Activated CD8-positive, alpha-beta T cell treated with anti-CD3 and anti-CD28 coated beads, Interleukin-2, amount 10 ng/mL, durations not matched to agents 7 days and 5 days (primary cell): ENCODE measurements at places on chromosomes 7 and 10.

DNA sequence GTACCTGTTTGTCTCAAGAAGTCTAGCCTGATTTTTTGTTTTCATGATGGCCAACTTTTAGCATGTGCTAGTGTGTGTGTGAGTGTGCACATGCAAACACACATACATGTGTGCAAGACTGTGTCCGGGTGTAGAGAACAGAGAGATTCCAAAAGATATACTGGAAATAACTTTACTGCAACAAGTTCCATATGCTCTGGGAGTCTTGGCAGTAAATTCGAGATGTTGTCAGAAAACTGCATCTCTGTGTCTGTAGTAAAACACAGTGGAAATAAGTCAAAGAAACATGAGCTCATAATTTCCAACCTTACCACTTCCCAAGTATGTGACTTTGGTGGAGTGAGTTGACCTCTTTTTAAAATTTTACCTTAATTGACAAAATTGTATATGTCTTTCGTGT, 950.8 kb upstream of the C7orf33 start:
- no peak overlapping the region for H3K27ac ChIP-seq
- no peaks in the 10 kb centered on the region for H3K27me3 ChIP-seq
- DNase-seq: no peak
- H3K4me1 ChIP-seq: no peaks in the 10 kb centered on the region

GRCh38 chr7:138864667-138865066, 66.7 kb upstream of the ATP6V0A4 start:
- H3K4me1 ChIP-seq: peaks cover 10% of the 10 kb centered on the region
- H3K36me3 ChIP-seq: no peaks in the 10 kb centered on the region
- DNase-seq: no peak

- no peak for DNase-seq
- H3K4me1 ChIP-seq: no peaks in the 10 kb centered on the region
- H3K27me3 ChIP-seq: peaks cover 13% of the 10 kb centered on the region
- no peak overlapping the region for H3K27ac ChIP-seq
- no peaks in the 10 kb centered on the region for H3K36me3 ChIP-seq
Measured at GRCh38 chr10:91591797-91592174, 41.1 kb downstream of the PPP1R3C start.

DNA sequence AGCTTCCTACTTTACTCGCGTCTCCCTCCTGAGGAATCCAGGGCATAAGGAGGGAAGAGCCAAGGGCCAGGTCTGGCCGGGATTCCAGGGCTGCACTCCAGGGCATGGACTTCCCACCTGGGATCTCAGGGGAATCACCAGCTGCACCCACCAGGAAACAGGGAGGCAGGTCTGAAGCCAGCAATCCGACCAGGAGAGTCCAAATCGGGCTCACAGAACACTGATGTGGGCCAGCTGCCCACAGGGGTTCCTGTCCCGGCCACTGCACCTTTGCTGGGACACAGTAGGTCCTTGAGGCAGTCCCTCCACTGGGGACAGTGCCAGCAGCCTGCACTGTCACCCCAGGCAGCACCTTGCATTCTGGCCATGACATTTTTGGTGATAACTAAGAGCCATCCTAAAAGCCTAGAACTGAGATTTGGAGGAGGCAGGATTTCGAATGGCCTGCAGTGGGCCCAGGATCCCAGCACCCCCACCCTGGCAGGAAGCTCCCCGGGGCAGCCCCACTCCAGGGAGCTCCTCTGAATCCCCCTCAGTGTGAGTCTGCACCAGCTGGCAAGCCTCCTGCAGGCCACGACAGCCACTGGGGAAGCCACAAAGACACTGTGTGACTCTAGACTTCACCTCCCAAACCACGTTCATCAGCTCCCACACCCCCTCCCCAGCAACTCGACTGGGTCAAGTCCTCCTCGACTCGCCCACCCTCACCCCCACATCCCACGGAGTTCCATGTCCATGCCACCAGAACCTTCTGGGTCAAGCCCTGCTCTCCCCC, 71.5 kb upstream of the PPP2R2D start:
- H3K4me3 ChIP-seq: no peak overlapping the region
- H3K27me3 ChIP-seq: no peaks in the 10 kb centered on the region
- no peaks in the 10 kb centered on the region for H3K36me3 ChIP-seq
- no peak overlapping the region for H3K27ac ChIP-seq

- no peaks in the 10 kb centered on the region for H3K4me1 ChIP-seq
- no peaks in the 10 kb centered on the region for H3K27me3 ChIP-seq
- DNase-seq: no peak
- H3K36me3 ChIP-seq: no peaks in the 10 kb centered on the region
Measured at GRCh38 chr10:57420881-57421280, 846.8 kb downstream of the IPMK start.

GRCh38 chr7:64744680-64745079, 49.5 kb upstream of the ZNF138 start:
- H3K27ac ChIP-seq: no peak overlapping the region
- DNase-seq: no peak
- no peaks in the 10 kb centered on the region for H3K4me1 ChIP-seq
- no peaks in the 10 kb centered on the region for H3K36me3 ChIP-seq
- no peak overlapping the region for H3K4me3 ChIP-seq

- H3K27ac ChIP-seq: peak overlapping the region; percentile 63
- H3K4me3 ChIP-seq: no peak overlapping the region
- no peak for DNase-seq
- H3K36me3 ChIP-seq: peaks cover 3% of the 10 kb centered on the region
Measured at GRCh38 chr10:71715860-71716259, 3.7 kb downstream of the C10orf105 start.

DNA sequence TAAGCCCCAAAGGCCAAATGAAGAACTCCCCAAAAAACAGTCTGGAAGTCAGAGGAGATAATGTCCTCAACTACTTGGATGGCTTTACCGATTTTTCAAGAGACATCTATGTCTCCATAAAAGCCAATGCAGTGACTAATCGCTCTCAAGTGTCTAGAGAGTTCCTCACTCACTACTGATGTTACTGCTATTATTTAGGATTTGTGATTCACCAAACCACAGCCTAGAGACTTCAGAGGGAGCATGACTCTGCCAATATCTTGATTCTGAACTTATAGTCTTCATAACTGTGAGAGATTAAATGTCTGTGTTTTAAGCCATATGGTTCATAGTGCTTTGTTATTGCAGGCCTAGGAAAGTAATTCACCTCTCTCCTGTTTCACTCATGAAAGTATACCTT, 160.2 kb downstream of the IPMK start:
- H3K4me1 ChIP-seq: no peaks in the 10 kb centered on the region
- DNase-seq: no peak
- H3K27ac ChIP-seq: no peak overlapping the region
- H3K36me3 ChIP-seq: no peaks in the 10 kb centered on the region
- H3K27me3 ChIP-seq: no peaks in the 10 kb centered on the region

GRCh38 chr10:112421731-112422130, 25.0 kb downstream of the ZDHHC6 start:
- no peaks in the 10 kb centered on the region for H3K4me1 ChIP-seq
- no peak overlapping the region for H3K4me3 ChIP-seq
- H3K36me3 ChIP-seq: peaks cover 42% of the 10 kb centered on the region
- H3K27ac ChIP-seq: no peak overlapping the region
- DNase-seq: no peak

DNA sequence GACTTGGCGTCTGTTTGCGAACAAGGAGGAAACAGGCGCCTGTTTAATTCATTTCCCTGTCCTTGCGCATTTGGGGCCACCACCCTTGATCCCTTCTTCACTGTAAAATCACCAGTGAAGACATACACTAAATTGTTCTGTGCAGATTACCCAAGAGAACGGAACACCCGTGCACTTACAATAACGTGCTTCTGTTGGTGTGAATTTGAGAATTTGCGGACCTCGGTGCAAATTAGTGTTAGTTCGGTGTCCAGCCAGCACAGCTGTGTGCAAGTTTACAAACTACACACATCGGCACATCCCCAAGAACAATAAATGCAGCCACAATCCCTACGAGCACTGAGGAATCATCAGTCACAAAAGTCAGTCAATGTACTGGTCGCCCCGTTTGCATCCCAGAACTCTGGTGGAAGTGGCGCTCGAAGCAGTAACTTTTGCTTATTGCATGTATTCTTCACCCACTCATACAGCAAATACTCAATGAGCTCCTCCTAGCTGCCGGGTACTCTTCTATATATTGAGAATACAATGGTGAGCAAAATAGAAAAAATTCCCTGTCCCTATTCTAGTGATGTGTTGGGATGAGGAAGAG, 786 bp upstream of the CNOT4 start:
- peaks cover 16% of the 10 kb centered on the region for H3K4me1 ChIP-seq
- no peak overlapping the region for H3K4me3 ChIP-seq
- H3K27ac ChIP-seq: no peak overlapping the region
- H3K36me3 ChIP-seq: peaks cover 7% of the 10 kb centered on the region
- peak; percentile 25 for DNase-seq
- peaks cover 1% of the 10 kb centered on the region for H3K27me3 ChIP-seq

DNA sequence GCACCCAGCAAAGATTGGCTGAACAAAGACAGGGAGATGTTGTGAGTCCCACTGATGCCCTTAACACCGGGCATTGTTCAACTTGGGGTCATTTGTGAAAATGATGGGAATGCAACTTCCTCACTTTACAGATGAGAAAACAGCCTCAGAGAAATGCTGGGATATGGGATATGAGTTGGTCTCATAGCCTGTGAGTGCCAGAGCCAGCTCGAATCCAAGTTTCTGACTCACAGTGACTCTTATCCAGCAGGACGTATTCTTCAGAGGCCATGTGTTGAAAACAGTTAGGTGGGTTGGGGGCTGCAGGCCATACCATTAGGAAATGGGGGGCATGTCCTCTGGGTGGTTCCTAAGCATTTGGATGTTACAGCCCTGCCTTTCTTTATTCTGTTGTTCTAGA, 45.2 kb downstream of the KIAA1217 start:
- no peak overlapping the region for H3K27ac ChIP-seq
- DNase-seq: no peak
- no peaks in the 10 kb centered on the region for H3K27me3 ChIP-seq
- H3K4me3 ChIP-seq: no peak overlapping the region
- no peaks in the 10 kb centered on the region for H3K4me1 ChIP-seq

- DNase-seq: no peak
- peaks cover 14% of the 10 kb centered on the region for H3K36me3 ChIP-seq
- H3K4me1 ChIP-seq: peaks cover 2% of the 10 kb centered on the region
- no peak overlapping the region for H3K4me3 ChIP-seq
- H3K27ac ChIP-seq: no peak overlapping the region
- H3K27me3 ChIP-seq: peaks cover 79% of the 10 kb centered on the region
Measured at GRCh38 chr7:122307228-122307621, 2.7 kb upstream of the FEZF1 start.

DNA sequence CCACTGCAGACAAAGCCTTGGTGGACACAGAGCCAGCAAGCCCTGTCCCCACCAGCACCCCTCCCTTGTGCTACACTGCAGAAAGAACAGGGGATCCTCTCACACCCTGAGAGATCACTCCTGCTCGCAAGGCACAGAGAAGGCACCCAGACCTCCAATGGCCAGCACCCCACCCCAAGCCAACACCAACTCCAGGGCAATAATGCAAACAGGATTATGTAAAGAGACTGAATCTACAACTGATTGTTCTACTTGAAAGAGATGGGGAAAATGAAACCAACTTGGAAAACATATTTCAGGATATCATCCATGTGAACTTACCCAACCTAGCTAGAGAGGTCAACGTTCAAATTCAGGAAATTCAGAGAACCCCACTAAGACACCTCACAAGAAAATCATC, 26.5 kb upstream of the STARD3NL start:
- DNase-seq: no peak
- no peak overlapping the region for H3K4me3 ChIP-seq
- H3K4me1 ChIP-seq: no peaks in the 10 kb centered on the region
- H3K27ac ChIP-seq: no peak overlapping the region

DNA sequence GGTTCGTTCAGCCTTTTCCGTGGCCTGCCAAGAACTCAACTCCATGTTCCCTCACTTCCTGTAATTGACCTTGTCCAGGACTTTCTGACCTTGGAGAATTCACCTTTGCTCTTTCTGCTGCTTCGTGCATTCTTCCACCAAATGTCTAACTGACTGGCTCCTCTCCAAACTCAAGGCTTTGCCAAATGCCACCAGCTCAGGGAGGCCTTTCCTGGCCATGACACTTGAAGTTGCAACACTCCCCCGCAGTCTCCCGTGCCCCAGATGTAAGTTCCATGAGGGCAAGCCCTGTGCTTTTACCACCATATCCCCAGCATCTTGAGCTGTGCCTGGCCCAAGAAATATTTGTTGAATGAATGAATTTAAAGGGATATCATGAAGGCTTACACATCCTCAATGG, 238.4 kb downstream of the ARHGAP21 start:
- no peaks in the 10 kb centered on the region for H3K27me3 ChIP-seq
- H3K4me3 ChIP-seq: no peak overlapping the region
- H3K27ac ChIP-seq: no peak overlapping the region
- no peak for DNase-seq

DNA sequence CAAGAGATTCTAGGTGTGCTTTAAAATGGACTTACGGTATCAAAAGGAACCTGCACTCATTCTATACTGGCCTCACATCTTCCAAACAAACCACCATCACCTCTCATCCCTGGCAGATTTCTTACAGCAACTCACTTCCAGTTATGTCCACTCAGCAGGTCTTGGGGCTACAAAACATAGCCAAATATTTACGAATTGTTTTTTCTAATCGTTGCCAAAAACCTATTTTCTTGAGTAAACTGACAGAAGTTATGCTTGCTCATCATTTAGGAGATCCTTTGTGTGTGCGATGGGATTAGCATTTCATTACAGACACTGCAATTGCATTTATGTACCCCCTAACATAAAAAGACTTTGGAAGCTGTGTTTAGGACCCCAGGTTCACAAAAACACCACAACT, 2.7 kb downstream of the KCNMA1 start:
- H3K4me3 ChIP-seq: no peak overlapping the region
- no peak for DNase-seq
- no peaks in the 10 kb centered on the region for H3K36me3 ChIP-seq

GRCh38 chr7:36653008-36653662, 71.2 kb downstream of the AOAH start:
- no peaks in the 10 kb centered on the region for H3K27me3 ChIP-seq
- no peak overlapping the region for H3K27ac ChIP-seq
- no peak overlapping the region for H3K4me3 ChIP-seq
- H3K36me3 ChIP-seq: peaks cover 19% of the 10 kb centered on the region

- H3K4me3 ChIP-seq: no peak overlapping the region
- no peak for DNase-seq
- H3K4me1 ChIP-seq: no peaks in the 10 kb centered on the region
- H3K36me3 ChIP-seq: no peaks in the 10 kb centered on the region
- no peak overlapping the region for H3K27ac ChIP-seq
Measured at GRCh38 chr10:10515479-10516204, 502.0 kb upstream of the CELF2 start.

DNA sequence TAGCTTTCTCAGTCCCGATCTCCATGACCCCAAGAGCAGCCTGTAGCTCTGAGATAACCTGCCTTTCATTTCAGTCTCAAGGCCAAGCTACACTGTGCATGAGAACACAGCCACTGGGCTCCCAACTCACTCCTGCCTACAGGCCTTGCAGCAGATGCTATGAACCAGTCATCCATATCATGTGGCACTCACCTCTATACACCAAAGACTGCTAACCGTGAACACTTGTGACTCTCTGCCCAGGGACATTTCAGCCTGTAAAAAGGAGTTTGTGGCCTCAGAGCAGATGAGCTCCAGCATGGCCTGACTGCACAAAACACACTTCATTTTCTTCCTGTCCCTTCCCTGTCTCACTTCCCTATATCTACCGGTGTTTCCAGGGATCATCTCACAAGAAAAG, 56.9 kb upstream of the NPY start:
- peaks cover 19% of the 10 kb centered on the region for H3K27me3 ChIP-seq
- H3K27ac ChIP-seq: no peak overlapping the region
- peaks cover 15% of the 10 kb centered on the region for H3K4me1 ChIP-seq
- H3K36me3 ChIP-seq: no peaks in the 10 kb centered on the region
- DNase-seq: no peak
- H3K4me3 ChIP-seq: no peak overlapping the region
